T-helper 2 cell (primary cell): ENCODE measurements at places on chromosomes 7 and 10.
A peak's percentile ranks its signal among the peaks of the same experiment; 100 is the strongest.

- DNase-seq = no peak
Observed at GRCh38 chr10:97937928-97938327, 88.3 kb downstream of the GOLGA7B start.

- DNase-seq = no peak
Observed at GRCh38 chr7:78345293-78345911, 546.8 kb downstream of the PHTF2 start.

DNA sequence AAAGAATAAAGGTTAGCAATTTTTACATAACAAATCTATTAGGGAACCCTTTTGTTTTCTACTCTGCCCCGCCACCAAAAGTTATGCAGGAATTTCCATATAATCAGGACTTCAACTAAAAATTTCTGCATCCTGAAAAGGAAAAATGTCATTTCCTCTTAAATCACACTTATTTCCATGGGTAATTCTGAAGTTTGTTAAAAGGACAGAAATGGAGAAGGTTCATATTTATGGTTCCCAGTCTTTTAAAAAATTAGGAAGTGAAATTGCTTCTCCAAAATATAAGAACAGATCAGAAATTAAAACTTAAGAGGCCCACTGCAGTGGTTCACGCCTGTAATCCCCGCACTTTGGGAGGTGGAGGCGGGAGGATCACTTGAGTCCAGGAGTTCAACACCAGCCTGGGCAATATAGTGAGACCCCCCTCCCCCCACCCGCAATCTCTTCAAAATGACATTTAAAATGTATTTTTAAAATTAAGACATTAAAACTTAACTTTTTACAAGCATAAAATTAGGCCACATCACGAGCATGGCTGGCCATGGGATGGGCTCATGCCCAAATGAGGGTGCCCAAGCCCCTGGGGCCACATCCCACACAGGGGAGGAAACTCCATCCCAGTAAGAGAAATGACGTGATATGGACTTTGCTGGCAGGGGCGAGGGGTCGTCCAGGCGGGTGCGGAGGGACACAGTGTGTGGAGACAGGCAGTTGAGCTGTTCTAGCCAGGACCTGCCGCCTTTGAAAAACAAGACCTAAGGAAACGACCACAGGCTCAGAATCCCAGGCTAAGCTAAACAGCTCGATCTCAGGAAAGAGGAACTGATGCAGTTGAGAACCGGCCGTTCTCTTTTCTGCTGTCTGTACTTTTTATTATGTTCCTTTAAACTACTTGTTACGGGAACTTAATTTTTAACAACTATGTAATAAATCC, 51.3 kb upstream of the NFE2L3 start:
- no peak for DNase-seq

- no peak for DNase-seq
Observed at GRCh38 chr10:106086391-106086790, 1078.1 kb downstream of the SORCS1 start.

DNA sequence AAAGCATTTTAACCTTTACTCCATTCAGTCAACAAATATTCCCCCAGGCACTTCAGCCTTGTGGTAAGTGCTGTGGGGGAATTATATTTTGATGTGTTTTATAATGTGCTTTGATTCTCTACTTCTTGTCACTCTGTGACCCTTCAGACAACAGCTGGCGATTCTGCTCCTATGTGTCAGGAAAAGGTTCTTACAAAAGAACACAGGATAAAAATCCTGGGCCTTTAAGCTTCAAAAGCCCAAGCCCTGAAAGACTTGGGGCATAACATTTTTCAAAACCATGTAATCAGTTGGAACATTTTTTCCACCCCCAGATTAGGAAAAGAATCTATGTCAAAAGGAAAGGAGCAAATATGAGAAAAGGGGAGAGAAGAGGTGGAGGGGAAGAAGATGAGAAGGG, 37.8 kb upstream of the LRRC17 start:
- no peak for DNase-seq

DNA sequence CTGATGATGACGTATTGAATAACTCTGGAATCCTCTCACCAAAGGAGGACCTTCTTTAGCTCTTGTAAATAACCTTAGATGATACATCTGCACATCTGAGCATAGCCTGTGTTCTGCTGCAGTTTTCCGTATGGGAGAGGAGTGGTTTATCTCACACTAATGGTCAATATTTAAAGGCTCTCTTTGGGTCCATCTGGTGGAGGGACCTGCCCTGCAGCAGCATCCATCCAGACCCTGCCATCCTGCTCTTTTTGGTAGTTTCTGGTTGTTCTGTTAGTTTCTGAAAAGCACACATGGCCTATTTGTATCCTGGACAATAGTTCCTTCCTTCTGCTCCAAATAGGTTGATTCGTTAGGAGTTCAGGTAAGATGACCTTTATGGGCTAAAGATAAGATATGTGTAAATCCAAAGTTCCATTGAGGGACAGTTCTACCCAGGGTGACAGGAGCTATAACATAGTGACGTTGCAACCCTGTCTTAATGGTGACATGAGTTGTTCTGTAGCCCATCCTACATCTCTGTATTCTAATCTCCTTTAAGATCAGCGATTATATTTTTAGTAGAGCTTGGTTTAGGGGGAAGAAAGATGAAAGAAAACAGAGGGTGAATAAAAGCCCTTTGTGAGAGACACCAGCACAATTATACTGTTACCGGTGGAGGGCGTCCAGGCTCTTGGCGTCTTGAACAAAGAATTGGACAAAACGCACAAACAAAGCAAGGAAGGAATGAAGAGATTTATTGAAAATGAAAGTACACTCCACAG, 60.0 kb upstream of the KLF14 start:
- DNase-seq = no peak

- DNase-seq = no peak
Observed at GRCh38 chr10:114655671-114656070, 2.4 kb downstream of the ABLIM1 start.

- no peak for DNase-seq
Observed at GRCh38 chr10:5645944-5646617, 20.3 kb downstream of the ASB13 start.

- no peak for DNase-seq
Observed at GRCh38 chr10:118816471-118817168, 61.9 kb upstream of the CACUL1 start.

DNA sequence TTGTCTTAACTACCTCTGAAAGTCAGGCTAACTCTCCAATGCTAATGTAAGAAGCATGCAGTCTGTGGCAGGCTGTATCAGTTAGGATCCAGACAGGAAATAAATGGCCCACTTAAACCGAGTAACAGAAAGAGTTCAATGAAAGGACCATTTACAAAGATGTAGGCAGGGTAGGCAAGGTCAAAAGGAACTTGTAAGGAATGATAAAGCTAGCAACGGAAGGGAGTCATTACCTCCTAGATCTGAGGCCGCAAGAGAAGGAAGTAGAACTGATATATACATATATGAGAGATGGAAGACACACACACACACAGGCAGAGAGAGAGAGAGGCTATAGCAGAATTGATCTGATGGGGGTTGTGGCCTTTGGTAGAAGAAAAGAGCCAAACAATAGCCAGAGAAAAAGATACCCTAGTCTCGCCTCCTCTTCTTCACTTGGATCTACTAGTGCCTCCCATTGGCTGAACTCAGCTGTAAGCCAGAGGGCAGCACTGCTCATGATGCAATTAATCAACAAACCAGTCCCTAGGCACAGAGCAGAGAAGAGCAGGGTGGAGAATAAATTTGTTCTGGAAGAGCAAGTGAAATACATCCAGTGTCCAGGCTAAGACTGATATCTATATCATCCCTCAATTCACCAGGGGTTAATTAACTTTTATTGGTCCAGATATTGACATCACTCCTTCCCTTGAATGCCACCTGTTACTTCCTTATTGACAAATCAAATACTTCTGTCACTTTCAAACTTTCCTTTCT, 91.2 kb downstream of the LSMEM1 start:
- no peak for DNase-seq

GRCh38 chr10:103828587-103829197, 26.7 kb downstream of the SH3PXD2A start:
- no peak for DNase-seq

DNA sequence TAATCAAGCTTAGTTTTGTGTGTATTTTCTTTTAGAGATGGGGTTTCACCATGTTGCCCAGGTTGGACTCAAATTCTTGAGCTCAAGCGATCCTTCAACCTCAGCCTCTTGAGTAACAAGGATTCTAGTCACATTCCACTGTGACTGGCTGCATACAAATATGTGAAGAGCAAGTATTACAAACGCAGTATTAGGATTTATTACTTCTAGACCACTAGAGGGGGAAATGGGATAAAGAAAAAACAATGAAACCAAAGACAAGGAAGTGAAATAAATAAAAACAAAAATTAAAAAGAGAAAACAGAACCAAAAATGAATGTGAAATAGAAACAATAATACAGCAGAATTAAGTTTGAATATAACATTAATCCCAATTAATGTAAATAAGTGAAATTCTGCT, 308.7 kb downstream of the ANKRD30A start:
- no peak for DNase-seq

DNA sequence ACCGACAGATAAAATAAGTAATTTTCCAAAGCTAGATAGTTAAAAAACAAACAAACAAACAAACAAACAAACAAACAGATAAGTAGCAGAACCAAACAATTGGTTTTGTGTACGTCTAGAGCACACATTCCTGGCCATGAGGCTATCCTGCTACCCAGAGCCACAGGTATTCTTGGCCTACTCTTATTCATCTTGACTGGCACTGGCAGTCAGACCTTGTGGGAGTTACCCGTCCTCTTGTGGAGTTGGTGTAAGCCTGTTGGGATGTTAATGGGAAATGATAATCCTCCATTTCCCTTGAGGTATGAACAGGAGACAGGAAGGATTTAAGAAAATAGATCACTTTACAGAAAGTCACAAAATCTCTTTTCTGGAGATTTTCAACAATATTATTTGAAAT, 142.4 kb upstream of the MEOX2 start:
- DNase-seq = no peak

GRCh38 chr10:17683541-17683940, 39.6 kb downstream of the STAM start:
- DNase-seq = no peak

GRCh38 chr7:151777908-151778670, 98.8 kb downstream of the PRKAG2 start:
- no peak for DNase-seq

- DNase-seq = no peak
Observed at GRCh38 chr10:127020260-127020659, 115.0 kb downstream of the DOCK1 start.

- peak; percentile 54 for DNase-seq
Observed at GRCh38 chr10:70477661-70478162, 855 bp upstream of the PALD1 start.

DNA sequence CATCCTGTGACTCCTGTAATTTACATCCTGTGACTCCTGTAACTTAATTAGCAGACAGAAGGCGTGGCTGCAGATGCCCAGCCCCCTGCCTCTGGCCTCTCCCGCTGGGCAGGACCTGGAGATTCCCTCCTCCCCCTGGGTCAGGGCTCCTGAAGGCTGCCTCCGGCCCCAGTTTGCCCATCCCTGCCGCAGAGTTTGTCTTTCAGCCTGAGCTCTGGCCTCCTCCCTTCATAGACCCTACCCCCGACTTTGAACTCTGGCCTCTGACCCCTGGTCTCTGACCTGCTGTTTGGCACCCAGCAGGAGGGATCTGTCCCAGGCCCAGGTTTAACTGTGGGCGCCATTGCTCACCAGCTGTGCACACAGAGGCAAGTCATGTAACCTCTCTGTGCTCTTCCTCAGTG, 45.6 kb downstream of the ELFN1 start:
- DNase-seq = no peak

DNA sequence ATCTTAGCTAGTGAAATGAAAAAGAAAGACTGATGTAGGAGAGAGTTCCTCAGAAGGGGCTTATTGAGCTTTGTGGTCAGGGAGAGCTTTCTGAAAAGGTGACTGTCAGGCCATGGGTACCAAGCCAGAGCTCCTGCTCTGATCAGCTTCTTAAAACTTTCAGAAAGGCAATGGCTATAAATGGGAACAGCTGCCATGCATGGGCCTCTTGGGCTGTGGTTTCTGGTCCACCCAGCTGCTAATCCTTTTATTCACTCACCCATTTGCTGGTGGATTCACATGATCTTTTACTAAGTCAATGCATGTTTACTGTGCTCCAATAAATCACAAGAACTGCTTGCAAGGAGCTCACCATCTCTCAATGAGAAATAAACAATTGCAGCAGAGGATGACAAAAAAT, 60.1 kb upstream of the ZPBP start:
- DNase-seq = no peak
